ENCODE measurements at places on chromosomes 5 and 9. TPM values are rescaled to one million over a fixed set of nuclear protein-coding genes. Genes with fewer than 3 reads are reported as not detected.

DNA sequence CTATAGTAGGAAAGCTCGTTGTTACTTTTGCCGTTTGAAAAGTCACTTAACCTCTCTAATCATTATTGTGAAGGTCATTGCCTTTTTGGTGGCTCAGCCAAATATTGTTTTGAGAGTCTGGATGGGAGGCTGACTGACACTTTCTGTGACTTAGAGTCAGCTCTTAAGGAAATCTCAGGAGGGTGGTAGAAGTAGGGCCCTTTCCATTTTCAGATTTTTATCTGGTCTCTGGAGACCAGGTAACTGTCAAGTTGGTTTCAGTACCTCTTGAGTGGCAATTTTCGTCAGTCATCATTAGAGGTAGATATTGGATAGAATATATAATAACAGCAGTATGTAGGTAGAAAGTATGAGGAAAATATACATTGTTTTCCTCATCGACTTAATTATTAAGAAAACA lies 23.3 kb downstream of the UGCG start:
- no peak for DNase-seq

GRCh38 chr9:69674112-69674685 lies 2.0 kb upstream of the APBA1 start:
- no peak for DNase-seq

The NUTM2F gene
- not detected for total RNA-seq

The CCDC171 gene
- total RNA-seq = 3.5 TPM
